ENCODE measurements at places on chromosomes 6 and 20. TPM values are rescaled to one million over a fixed set of nuclear protein-coding genes. Genes with fewer than 3 reads are reported as not detected.

GPR6 gene
- not detected for total RNA-seq

EFCAB8 gene
- total RNA-seq = 0.56 TPM

DNA sequence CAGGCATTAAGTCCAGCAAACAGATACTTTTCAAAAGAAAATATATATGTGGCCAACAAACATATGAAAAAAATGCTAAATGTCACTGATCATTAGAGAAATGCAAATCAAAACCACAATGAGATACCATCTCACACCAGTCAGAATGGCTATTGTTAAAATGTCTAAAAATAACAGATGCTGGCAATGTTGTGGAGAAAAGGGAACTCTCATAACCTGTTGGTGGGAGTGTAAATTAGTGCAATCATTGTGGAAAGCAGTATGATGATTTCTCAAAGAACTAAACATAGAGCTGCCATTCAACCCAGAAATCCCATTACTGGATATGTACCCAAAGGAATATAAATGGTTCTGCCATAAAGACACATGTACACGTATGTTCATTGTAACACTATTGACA, 20.6 kb downstream of the KCNQ5 start:
- no peaks in the 10 kb centered on the region for H3K27me3 ChIP-seq
- H3K4me3 ChIP-seq = no peak overlapping the region
- peaks cover 25% of the 10 kb centered on the region for H3K36me3 ChIP-seq
- no peak overlapping the region for H3K27ac ChIP-seq

DNA sequence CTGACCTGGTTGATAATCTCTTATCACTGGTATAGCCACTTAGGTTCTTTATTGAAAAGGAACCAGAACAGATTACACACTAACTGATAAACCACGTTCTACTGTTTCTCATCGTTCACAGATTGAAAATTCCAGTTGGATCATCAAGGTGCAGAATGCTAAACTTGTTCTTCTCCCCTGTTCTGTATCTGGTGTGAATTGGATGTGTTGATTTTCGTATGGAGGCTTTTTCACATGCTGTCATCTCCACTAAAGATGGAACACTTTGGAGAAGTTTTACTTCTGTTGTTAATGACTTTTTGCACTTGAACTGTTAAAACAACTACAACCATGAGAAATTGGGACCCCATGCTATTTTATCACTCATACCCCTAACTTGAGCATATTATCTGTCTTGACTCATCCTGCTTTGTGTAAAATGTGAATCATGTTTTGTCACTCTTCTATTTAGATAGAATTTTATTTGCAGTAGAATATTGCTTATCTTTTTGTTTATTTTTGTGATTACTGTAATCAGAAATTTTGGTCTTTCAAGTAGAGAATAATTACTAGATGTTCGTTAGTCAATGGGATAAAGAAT, 17.5 kb downstream of the VAPB start:
- DNase-seq = no peak
- peaks cover 29% of the 10 kb centered on the region for H3K4me1 ChIP-seq
- peaks cover 6% of the 10 kb centered on the region for H3K36me3 ChIP-seq
- no peaks in the 10 kb centered on the region for H3K27me3 ChIP-seq

HLA-DOB gene
- 2.1 TPM for total RNA-seq

DNA sequence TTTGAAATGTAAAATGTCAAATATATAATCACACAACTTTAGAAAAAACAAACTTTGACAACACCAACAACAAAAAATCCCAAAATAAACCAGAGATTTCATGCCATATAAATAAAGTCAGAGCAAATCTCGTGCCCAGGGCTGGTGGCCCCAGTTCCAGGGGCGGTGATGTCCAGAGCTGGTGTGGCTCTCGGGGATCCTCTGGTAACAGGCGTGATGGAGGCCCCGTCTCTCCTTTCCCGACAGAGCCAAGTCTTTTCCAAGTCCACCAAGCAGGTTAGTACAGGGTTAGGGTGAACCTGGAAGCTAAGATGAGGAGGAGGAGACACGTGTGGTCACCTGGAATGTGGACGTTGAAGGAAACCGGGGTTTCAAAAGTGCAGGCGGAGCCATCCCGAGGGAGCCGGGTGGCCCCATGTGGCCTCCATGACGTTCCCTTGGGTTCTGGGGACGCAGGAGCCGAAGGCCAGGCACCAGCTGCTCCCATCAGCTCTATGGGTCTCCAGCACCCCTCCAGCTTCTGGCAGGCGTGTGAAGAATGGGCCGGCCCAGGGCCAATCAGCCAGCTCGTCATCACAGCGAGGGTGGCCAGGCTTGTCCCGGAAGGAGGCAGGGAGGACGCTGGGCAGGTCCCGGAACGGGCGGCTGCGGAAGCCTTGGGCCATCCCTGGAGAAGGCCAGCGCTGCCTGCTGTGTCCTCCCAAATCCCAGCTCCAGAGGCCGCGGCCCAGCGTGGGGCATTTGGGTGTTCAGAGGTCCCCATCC, 202.5 kb downstream of the PREX1 start:
- no peak overlapping the region for H3K4me3 ChIP-seq
- H3K4me1 ChIP-seq = peaks cover 27% of the 10 kb centered on the region
- no peaks in the 10 kb centered on the region for H3K27me3 ChIP-seq
- no peak for DNase-seq
- peak overlapping the region; percentile 16 for H3K27ac ChIP-seq
- peaks cover 8% of the 10 kb centered on the region for H3K36me3 ChIP-seq

THBS2 gene
- not detected for total RNA-seq

GRCh38 chr6:38262026-38262425, 377.7 kb downstream of the BTBD9 start:
- no peak for DNase-seq
- peaks cover 11% of the 10 kb centered on the region for H3K36me3 ChIP-seq
- no peak overlapping the region for H3K4me3 ChIP-seq
- peaks cover 12% of the 10 kb centered on the region for H3K4me1 ChIP-seq

DNA sequence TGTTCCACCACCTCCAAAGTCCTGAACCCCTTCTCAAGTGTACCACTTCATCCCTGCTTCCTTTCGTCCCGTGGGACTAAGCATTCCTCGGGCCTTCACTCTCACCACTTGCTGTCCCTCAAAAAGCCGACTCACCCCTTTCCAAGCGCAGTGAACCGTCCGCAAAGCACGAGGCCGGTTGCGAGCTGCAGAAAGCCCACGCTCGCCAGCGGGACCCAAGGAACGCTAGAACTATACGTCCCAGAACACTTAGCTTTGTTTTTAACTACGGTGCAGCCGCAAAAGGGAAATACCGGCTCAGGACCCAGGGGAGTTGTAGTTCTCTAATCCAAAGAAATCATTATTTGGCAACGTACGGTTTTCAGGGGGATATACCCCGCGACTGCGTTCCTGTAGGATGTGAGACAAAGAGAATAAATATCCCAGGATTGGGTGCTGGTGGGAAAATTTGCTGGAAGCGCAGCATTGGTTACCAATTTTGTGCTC, 416 bp upstream of the POLR1H start:
- H3K27me3 ChIP-seq = no peaks in the 10 kb centered on the region
- peaks cover 24% of the 10 kb centered on the region for H3K4me1 ChIP-seq
- peak; percentile 28 for DNase-seq
- H3K36me3 ChIP-seq = peaks cover 25% of the 10 kb centered on the region

DNA sequence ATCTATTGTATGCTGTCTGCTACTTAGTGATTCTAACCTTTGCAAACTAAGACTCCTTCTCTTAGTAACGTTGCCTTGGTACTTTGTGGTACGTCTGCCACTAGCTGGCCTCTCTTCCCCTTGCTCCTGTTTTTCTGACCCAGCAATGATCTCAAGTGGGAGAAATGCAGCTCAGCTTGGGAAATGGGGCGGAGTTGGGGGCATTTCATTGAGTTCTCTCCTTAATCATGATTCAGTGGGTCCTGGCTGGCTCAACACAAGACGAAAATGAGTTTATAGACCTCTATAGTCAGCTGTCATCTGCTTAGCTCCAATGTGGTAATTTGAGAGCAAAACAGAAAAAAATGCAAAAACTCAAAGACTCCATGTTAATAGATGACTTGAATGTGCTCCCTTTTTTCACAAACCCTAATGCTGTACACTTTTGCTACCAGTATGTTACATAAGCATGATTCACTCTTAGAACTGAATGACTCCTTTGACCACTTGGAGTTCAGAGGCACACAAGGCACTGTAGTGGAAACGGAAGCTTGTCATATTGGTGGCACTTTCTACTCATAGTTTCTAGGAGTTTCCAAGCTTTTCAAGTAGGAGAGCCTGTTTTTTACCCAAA, 55.3 kb upstream of the SOX4 start:
- H3K27ac ChIP-seq = no peak overlapping the region
- peaks cover 8% of the 10 kb centered on the region for H3K27me3 ChIP-seq
- no peak for DNase-seq

- no peaks in the 10 kb centered on the region for H3K4me1 ChIP-seq
- DNase-seq = no peak
- peaks cover 11% of the 10 kb centered on the region for H3K27me3 ChIP-seq
Observed at GRCh38 chr6:41237128-41237527, 9.0 kb downstream of the TREML4 start.

DNA sequence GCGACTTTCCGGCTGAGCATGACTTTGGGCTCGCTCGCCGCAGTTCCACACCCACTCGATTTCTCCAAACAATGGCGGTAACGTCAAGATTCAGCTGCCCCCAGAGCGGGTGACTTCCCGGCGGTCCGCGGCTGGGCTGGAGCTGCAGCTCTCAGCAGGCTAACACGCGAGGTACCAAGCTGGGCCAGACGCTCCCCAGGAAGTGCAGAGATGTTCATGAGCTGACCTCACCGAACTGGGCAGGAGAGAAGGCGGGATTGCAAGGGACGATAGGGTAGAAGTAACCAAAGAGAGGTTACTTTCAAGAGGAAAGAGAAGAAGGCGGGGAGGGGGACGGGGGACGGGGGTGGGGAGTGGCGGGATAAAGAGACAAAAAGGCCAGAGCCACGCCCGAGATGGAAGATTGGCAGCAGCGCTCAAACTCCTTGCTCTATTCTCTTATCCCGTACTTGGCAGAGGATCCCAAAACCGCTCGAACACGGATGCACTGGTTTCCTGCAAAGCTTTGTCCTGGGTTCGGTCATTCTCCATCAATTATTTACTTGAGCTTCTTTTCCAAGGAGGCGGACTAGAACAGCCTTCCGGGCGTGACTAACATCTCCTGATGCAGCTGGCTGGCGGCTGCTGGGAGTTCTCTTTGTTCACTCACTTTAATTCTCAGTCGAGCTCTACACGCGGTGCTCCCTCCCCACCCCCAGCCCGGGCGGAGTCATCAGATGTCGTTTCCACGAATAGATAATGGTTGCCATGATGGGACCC, at the start of gene MTCL3:
MTCL3 (minus strand) TSS at position 626 of the 759 bp plus-strand sequence.
- no peaks in the 10 kb centered on the region for H3K36me3 ChIP-seq
- H3K4me3 ChIP-seq = peak within 1 kb of the TSS; percentile 82
- peaks cover 76% of the 10 kb centered on the region for H3K27me3 ChIP-seq
- peaks cover 32% of the 10 kb centered on the region for H3K4me1 ChIP-seq
- H3K27ac ChIP-seq = peak within 1 kb of the TSS; percentile 72

- no peak overlapping the region for H3K4me3 ChIP-seq
- H3K27ac ChIP-seq = no peak overlapping the region
- no peaks in the 10 kb centered on the region for H3K27me3 ChIP-seq
- DNase-seq = no peak
- no peaks in the 10 kb centered on the region for H3K4me1 ChIP-seq
- H3K36me3 ChIP-seq = no peaks in the 10 kb centered on the region
Observed at GRCh38 chr6:123635144-123635543, 1.6 kb downstream of the TRDN start.

OR12D3 gene
- not detected for total RNA-seq

PDE7B gene
- total RNA-seq = 0.54 TPM

SOX12 gene
- total RNA-seq = 13.3 TPM

DNA sequence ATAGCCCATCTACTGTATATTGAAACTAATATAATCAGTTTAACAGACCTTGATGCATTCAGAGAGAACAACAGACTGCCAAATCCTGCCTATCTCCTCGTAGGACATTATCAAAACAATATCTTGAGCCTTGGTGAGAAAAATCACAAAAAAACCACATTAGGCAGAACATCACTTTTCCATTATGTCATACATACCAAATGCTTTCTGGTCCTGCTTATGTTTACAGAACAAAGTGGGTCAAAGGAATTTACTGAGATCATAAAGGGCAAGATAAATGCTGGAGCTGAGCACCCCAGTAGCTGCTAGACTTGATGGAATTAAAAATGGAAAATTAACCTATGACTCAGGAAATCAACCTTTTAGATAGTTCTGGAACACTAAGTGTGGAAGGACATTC, 195.3 kb upstream of the KCNK16 start:
- peaks cover 9% of the 10 kb centered on the region for H3K27me3 ChIP-seq
- H3K4me3 ChIP-seq = no peak overlapping the region
- H3K27ac ChIP-seq = no peak overlapping the region
- H3K4me1 ChIP-seq = no peaks in the 10 kb centered on the region

LY6G6D gene
- not detected for total RNA-seq

DNA sequence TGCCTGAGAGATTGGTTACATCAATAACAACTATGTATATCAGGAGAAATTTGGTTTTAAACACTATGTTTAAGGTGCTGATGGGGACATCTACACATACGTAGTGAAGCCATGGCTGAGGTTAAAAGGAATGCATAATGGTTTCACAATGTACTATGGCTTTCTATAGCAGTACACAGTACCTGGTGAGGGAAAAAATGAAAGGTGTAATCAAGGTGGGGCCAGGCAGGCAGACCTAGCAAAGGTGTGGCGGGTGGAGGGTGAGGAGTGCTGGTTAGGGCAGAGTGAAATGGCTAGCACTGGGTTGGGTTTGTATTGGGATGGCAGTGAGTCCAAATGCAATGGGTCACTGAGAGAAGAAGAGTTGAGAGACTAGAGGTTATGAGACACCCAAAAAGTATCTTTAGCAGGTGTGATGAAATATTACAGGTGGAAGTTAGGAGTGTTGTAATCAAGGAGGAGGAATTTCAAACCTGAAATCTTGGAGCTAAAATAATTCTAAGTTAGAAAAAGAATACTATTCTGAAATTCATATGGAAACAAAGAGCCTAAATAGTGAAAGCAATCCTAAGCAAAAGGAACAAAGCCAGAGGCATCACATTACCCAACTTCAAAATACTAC, 22.3 kb downstream of the PAQR8 start:
- H3K36me3 ChIP-seq = peaks cover 75% of the 10 kb centered on the region
- no peaks in the 10 kb centered on the region for H3K27me3 ChIP-seq
- H3K4me3 ChIP-seq = no peak overlapping the region
- no peak for DNase-seq

DNA sequence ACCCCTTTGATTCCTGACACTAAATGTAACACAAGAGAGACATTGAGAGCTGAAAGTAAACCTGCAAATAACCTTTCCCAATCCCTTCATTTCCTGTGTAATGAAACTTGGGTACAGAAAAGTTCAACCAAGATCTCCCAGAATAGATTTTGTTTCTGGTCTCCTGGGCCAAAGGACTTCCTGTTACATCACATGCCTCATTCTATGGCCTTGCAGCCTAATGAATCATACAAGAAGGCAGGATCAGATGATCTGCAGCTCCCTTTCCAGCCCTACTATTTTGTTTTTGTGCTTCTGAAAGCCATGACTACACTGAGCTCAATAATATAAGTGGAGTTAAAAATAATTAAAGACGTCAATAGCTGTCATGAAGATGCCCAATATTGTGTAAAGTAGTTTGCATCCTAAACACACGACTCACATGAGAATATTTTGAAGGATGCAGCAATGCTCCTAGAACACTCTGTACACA, 73.4 kb upstream of the NOX3 start:
- H3K27ac ChIP-seq = peak overlapping the region; percentile 76
- DNase-seq = no peak
- peaks cover 11% of the 10 kb centered on the region for H3K36me3 ChIP-seq
- H3K27me3 ChIP-seq = no peaks in the 10 kb centered on the region
- H3K4me1 ChIP-seq = peaks cover 26% of the 10 kb centered on the region

- H3K4me3 ChIP-seq = no peak overlapping the region
- peaks cover 4% of the 10 kb centered on the region for H3K27me3 ChIP-seq
- H3K27ac ChIP-seq = no peak overlapping the region
- no peak for DNase-seq
Observed at GRCh38 chr6:109304284-109305015, 77.8 kb downstream of the CD164 start.

ITPA gene
- 70.7 TPM for total RNA-seq

TCP11 gene
- total RNA-seq = not detected
